ENCODE measurements at places on chromosomes 6 and 20.

DNA sequence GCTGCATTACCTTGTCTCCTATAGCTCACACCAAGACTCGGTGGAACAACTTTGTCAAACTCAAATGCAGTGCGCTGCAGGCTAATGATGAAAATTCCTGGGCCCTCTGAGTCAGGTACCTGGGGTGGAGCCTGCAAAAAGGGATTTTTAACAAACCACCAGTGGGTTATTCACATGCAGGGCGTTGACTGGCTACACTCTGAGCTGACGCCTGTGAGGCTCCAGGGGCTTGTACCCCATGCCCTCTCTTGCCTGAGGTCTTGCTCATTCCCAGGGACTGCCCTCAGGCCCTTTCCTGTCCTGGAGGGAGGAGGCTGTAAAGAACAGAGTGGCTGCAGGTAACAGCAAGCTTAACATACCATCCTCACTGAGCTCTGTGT lies 9.2 kb downstream of the GTSF1L start:
- no peak for DNase-seq

GRCh38 chr6:34021554-34022190 lies 124.2 kb downstream of the GRM4 start:
- no peak for DNase-seq

DNA sequence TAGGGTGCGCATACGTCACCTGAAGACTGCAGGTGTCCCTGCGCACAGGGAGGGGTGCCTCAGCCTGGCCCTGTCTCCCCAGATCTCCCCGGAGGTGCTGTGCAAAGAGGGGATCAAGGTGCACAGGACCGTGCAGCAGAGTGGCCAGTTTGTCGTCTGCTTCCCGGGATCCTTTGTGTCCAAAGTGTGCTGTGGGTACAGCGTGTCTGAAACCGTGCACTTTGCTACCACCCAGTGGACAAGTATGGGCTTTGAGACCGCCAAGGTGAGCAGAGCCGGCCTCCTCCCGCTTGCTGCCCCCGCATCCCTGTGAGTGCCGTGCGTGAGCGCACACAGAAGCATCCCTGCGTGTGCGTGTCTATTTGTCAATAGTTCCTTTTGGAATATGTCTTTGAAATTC lies 150.7 kb downstream of the DTNBP1 start:
- no peak for DNase-seq

- DNase-seq: no peak
These were observed 220.4 kb downstream of the FARS2 start for GRCh38 chr6:5481750-5482149.

GRCh38 chr6:1904898-1905297 lies 295.2 kb downstream of the FOXC1 start:
- DNase-seq: no peak

DNA sequence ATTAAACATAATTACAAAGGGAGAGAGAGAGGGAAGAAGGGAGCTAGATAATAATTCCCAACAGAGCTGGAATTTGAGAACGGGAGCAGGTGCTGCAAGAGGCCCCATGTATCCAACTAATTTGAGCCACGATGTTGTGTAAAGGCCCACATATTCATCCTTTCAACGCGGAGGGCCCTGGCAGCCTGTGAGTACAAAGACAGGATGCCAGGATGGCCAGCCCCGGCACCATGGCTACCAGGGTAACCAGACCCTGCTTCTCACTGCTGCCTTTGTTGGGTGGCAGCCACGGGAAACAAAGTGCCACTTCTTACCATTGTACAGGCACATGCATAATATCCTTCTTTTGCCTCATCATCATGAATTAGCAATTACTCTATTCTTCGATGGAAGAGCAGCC lies 492.0 kb upstream of the NRSN1 start:
- DNase-seq: no peak

GRCh38 chr20:37375227-37375626 lies 29.3 kb downstream of the SRC start:
- no peak for DNase-seq

DNA sequence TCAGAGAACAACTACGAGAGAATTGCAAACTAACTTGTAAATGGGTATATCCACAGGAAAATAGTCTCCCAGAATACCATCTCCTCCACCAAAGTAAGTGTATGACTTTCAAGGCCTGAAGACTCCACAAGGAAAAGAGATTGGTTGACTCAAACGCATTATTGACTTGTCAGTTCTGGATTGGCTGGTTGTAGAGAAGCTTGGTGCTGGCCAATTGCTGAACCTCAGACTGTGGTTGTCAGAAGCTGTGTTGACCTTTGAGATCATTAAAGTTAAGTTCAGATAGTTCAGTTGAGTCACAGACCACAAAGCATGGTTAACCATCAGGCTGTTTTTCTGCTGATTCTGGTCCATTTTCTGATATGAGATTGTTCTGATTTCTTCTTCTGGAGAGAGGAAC lies 388.3 kb downstream of the BMP2 start:
- DNase-seq: no peak

DNA sequence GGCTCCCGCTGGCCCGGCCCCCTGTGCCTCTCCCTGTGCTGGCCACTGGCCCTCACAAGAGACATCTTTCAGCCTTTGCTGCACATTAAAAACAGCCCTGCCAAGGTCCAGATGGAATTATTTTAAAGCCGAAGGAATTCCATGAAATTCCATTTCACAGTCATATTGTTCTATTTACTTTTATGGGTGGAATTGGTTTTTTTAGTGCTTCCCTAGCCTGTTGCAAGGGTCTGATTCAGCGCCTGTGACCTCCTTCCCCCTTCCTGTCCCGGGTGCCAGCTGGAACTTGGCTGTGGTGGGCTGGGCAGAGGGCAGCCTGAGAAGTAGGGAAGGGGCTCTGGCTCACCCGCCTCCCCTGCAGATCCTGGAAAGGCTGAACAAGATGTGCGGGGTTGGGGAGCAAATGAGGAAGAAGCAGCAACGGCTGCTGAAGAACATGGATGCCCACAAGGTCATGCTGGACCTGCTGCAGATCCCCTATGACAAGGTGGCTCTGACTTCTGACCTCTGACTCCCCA lies 34.3 kb downstream of the UQCC2 start:
- no peak for DNase-seq

GRCh38 chr20:58097429-58097828 lies 131.0 kb downstream of the ANKRD60 start:
- no peak for DNase-seq

DNA sequence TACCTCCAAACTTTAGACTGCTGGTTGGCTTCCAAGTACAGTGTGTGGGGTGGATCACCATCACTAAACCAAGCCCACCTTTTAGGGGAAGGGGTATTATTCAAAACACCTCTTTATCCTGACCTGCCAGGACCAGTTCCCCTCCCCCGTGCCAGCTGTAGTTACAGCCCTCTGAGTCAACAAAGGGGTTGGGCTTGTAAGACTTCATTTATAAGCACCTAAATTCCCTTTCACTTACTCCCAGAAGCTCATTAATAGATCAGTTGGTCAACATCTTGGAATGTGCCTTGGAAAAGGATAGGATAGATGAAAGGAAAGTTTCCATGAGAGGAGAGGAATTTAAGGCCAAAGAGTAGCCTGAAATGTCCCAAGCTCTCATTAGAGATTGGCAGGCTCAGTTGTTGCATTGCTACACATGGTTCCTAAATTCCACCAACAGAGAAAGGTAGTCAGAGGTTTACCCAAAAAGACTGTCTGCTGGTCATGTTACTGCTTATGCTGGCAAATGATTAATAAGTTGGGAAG lies 59.2 kb downstream of the TNFAIP3 start:
- DNase-seq: peak; percentile 14
